Fibroblast of pulmonary artery (primary cell): ENCODE measurements at places on chromosomes 6 and 20.

- DNase-seq = no peak
Observed at GRCh38 chr20:47748823-47749222, 36.5 kb downstream of the SULF2 start.

DNA sequence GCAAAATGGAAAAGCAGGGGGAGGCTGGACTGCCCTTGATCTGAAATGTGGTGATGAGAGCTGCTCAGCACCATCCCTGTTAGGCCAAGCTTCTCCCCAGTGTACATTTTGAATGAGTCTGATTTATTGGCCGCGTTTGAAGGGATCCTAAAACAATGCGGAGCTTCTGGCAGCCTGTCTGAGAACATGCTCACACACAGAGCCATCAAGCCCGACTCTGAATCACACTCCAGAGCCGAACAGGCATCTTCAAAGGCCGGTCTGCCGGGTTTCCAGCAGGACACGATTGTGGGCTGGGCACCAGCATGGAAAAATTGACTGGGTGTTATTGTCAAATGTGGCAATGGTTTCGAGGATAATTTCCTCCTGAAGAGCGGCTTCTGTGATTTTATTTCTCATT lies 235.9 kb downstream of the TFAP2C start:
- DNase-seq = no peak

GRCh38 chr6:8506126-8506525 lies 70.8 kb upstream of the SLC35B3 start:
- no peak for DNase-seq

DNA sequence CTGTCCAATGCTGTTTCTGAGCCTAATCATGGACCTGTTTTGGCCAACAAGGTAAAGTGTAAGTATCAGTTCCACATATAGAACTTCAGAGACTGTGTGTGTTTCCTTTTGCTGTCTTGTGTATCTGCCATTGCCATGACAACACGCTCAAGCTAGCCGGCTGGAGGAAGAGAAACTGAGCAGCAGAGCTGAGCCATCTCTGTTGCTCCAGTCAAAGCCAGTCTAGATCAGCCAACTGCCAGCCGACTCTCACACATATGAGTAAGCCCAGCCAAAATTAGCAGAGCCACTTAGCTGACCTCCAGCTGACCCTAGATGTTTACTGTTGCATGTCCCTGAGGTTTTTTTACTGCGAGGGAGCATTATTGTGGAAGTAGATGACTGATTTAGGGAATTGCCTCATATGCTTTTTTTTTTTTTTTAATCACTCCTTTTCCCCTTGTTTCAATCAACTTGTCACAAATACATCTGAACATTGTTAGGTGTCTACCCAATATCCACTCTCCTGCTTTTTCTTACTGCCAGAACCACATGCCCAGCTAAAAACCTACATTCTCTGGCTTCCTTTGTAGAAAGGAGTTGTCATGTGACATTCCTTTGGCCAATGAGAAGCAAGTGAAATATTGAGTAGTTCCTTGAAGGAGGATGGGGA lies 304.3 kb upstream of the SUPT3H start:
- no peak for DNase-seq

DNA sequence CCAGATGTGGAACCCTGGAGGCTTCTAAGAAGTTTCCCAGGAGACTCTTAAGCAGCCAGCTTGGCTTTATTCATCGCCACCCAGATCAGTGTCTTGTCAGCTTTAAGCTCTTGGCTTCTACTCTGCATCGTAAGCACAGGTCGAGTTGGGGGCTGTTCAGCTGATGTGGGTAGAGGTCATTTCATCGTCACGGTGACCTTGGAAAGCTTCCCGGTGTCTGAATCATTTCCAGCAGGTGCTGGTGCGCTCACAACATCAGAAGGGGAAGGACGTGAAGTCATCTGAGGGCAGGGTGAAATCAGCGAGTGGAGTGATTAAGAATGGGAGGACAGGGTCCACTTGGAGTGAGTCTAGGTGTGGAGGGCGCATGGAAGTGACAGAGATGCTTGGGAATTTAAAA lies 112.6 kb downstream of the SASH1 start:
- DNase-seq = peak; percentile 72

- DNase-seq = no peak
Observed at GRCh38 chr20:16621435-16622141, 48.3 kb upstream of the KIF16B start.

- peak; percentile 84 for DNase-seq
Observed at GRCh38 chr6:164098857-164099267, 684.3 kb downstream of the QKI start.

- no peak for DNase-seq
Observed at GRCh38 chr6:56659721-56660380, 17.2 kb upstream of the DST start.

GRCh38 chr6:126396131-126396530 lies 56.2 kb downstream of the CENPW start:
- no peak for DNase-seq
